Activated CD4-positive, alpha-beta memory T cell treated with anti-CD3 and anti-CD28 coated beads for 36 hours (primary cell): ENCODE measurements at places on chromosomes 11 and 22. TPM values are rescaled to one million over a fixed set of nuclear protein-coding genes. Genes with fewer than 3 reads are reported as not detected.

DNA sequence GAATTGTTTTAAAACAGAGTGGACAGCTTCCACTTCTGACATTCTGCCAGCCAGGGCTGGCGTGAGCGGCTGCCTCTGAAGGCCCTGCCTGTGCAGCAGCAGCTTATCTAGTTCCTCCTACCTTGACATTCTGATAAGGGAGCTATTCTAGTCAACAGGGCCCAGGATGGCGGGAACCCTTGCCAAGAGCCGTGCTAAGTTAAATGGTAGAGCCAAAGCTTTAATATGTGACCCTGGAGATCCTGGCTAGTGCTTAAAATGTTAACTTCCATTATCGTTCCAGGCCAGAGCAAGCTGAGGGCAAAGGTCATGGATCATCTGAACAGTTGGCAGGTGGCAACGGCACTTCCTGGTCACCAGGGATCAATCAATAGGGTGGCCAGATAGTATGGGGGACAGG lies 3.5 kb downstream of the KCNJ5 start:
- H3K4me1 ChIP-seq, result peaks cover 3% of the 10 kb centered on the region
- DNase-seq, result no peak
- H3K27ac ChIP-seq, result no peak overlapping the region
- no peak overlapping the region for H3K4me3 ChIP-seq

GRCh38 chr11:48138222-48138621 lies 78.4 kb upstream of the OR4B1 start:
- DNase-seq, result no peak
- H3K4me3 ChIP-seq, result no peak overlapping the region
- peaks cover 10% of the 10 kb centered on the region for H3K4me1 ChIP-seq
- H3K36me3 ChIP-seq, result peaks cover 24% of the 10 kb centered on the region
- H3K27ac ChIP-seq, result no peak overlapping the region

DNA sequence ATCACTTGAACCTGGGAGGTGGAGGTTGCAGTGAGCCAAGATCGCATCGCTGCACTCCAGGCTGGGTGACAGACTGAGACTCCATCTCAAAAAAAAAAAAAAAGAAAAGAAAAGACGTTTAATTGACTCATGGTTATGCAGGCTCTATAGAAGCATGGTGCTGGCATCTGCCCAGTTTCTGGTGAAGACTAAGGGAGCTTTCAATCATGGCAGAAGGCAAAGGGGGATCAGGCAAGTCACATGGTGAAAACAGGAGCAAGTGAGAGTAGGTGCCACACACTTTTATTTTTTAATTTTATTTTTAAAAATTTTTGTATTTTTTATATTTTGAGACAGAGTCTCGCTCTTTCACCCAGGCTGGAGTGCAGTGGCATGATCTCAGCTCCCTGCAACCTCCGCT lies 8.4 kb upstream of the PATZ1 start:
- H3K36me3 ChIP-seq, result no peaks in the 10 kb centered on the region
- H3K27me3 ChIP-seq, result no peaks in the 10 kb centered on the region
- H3K4me3 ChIP-seq, result no peak overlapping the region
- DNase-seq, result no peak

DNA sequence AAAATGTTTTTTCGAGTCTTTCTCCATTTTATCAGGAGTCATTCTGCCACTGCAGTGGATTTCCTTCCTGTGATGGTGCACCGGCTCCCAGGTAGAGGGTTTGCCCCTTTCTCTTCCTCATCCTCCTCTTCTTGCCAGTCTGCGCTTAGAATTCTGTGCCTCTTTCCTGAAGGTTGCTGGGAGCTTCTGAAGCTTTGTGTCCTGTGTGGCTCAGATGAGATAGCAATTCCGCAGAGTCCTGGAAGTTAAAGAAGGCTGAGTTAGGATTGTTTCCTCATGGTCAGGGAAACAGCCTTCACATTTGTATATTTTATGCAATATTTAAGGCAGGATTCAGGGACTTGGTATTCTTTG lies 264 bp downstream of the BCO2 start:
- H3K36me3 ChIP-seq, result no peaks in the 10 kb centered on the region
- peaks cover 11% of the 10 kb centered on the region for H3K4me1 ChIP-seq
- H3K27me3 ChIP-seq, result peaks cover 20% of the 10 kb centered on the region
- H3K4me3 ChIP-seq, result no peak overlapping the region
- H3K27ac ChIP-seq, result no peak overlapping the region

The SMTNL1 gene
- total RNA-seq, result not detected

The MPZL3 gene
- total RNA-seq, result 49.0 TPM

The MPZL2 gene
- total RNA-seq, result 15.8 TPM

DNA sequence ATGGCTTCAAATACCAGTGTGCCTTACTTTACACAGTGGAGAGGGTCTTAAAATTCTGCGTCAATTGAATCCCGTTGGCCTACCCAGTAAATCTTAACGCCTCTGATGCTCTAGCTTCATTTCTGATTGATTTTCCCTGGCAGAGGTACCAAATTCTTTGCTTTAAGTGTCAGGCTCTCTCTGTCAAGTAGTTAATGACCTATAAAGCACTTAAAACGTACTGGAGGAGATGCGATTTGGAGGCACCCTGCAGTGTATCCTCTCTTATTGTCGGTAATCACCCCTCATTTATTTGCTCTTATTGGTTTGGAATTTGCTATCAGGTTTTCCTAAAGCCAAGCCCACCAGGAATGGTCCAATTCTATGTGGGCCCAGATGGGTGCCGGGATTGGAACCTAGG lies 59.2 kb downstream of the NFAM1 start:
- H3K27ac ChIP-seq, result no peak overlapping the region
- H3K4me3 ChIP-seq, result no peak overlapping the region
- peaks cover 9% of the 10 kb centered on the region for H3K4me1 ChIP-seq
- no peaks in the 10 kb centered on the region for H3K36me3 ChIP-seq

- H3K27me3 ChIP-seq, result no peaks in the 10 kb centered on the region
- H3K4me1 ChIP-seq, result no peaks in the 10 kb centered on the region
- peaks cover 3% of the 10 kb centered on the region for H3K36me3 ChIP-seq
- H3K4me3 ChIP-seq, result no peak overlapping the region
- no peak for DNase-seq
Measured at GRCh38 chr22:17788528-17789378, 14.5 kb upstream of the BID start.

GRCh38 chr22:42431401-42432019 lies 693 bp downstream of the NFAM1 start:
- H3K4me1 ChIP-seq, result no peaks in the 10 kb centered on the region
- no peaks in the 10 kb centered on the region for H3K36me3 ChIP-seq
- peaks cover 11% of the 10 kb centered on the region for H3K27me3 ChIP-seq
- no peak for DNase-seq
- no peak overlapping the region for H3K27ac ChIP-seq
- H3K4me3 ChIP-seq, result no peak overlapping the region
